ELR (cell line): ENCODE measurements at places on chromosomes 1 and 21.

- DNase-seq, result peak; percentile 33
Measured at GRCh38 chr1:93196591-93196990, 16.1 kb downstream of the CCDC18 start.

DNA sequence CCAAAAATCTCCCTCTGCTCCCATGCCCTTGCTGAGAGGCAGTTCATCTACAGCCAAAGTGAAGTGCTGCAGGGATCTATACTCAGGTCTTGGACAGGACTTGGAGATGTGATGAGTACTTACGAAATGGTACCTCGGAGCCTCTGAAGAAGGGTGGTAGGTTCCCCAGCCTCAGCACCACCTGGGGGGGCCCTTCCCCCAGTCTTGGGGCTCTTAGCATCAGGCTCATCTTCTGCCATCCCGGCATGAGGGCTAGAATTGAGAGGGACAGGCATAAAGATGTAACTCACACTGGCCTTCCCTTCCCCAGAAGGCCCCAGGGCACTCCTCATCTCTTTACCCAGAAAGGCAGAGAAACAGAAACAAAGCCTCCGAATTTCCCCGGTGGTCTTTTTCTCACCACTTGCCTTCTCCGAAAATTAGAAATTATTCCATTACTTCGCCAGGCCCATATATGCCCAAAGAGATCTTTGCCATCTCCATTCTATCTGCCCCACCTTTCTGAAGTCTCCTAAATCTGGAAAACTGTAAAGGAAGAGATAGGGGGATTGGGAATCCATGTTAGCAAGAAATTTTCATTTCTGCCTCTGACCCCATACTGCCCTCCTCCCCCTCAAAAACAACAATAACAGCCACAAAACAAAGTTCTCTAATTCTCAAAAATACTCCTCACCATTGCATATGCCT, 827 bp downstream of the RFX5 start:
- DNase-seq, result no peak

DNA sequence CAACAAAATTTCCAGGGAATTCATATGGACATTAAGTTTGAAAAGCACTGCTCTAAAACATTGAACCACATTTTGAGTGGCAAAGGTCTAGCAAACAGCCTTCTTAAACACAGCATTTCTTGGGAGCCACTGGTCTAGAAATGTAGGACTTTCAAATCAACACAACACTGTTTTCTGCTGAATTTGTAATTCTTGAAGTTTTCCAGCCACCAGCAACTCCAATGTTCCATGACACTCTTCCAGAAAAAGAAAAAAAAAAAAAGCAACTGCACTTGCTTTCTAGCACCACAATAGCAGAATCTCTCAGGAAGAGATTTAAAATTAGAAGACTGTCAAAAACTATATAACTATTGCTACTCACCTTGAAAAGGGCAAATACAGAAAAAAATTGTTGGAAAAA, 4.5 kb downstream of the SYDE2 start:
- DNase-seq, result no peak

GRCh38 chr1:109478806-109479205, 4.9 kb upstream of the ATXN7L2 start:
- DNase-seq, result no peak

DNA sequence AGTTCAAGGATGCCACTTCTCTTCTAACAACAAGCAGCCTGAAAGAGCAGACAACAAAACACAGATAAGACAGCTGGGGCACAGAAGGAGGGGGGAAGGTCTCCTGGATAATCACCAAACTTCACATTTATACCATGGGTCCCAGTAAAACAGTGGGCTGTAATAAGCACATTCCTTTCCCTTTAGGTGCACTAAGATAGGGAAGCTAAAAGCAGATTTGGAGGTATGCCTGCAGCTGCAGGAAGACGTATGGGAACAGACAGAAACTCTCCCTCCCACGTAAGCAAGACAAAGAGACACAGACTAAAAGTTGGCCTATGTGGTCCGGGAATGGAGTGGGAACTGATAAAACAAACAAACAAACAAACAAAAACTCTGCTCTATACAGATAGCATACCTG, 612.1 kb downstream of the MRPL39 start:
- no peak for DNase-seq

- no peak for DNase-seq
Measured at GRCh38 chr1:169048043-169048442, 58.4 kb upstream of the ATP1B1 start.

GRCh38 chr1:49728377-49728776, 295.4 kb downstream of the AGBL4 start:
- DNase-seq, result no peak

GRCh38 chr1:29593601-29594382, 357.5 kb downstream of the PTPRU start:
- peak; percentile 51 for DNase-seq

GRCh38 chr21:43866659-43867331, 1.8 kb downstream of the AGPAT3 start:
- DNase-seq, result peak; percentile 10

- peak; percentile 98 for DNase-seq
Measured at GRCh38 chr1:110003747-110004428, 19.3 kb downstream of the AHCYL1 start.

DNA sequence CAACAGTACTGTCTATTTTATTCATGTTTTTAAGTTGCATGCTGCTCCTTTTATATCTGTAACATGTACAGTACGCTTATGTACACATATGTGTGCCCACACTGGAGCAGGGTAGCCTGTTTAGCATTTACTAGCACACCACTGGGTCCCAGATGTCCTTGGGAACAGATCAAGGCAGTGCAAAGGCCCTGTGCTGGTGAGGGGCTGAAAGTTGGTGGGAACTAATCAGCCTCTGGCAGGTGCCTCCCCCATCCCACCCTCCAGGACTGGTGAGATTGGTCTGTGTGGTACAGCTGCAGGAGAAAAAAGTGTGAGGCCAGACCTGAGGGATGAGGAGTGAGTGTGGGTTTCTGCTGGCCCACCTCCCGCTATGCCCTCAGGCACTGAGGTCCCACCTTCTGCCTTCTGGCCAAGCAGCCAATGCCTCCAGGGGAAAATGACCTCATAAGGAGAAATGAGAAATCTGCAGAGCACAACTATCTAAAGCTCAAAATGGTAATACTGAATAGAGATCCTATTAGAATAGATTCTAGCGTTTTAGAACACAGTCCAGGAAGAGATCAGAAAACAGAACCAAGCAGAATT, 58.9 kb downstream of the POFUT2 start:
- DNase-seq, result peak; percentile 72

DNA sequence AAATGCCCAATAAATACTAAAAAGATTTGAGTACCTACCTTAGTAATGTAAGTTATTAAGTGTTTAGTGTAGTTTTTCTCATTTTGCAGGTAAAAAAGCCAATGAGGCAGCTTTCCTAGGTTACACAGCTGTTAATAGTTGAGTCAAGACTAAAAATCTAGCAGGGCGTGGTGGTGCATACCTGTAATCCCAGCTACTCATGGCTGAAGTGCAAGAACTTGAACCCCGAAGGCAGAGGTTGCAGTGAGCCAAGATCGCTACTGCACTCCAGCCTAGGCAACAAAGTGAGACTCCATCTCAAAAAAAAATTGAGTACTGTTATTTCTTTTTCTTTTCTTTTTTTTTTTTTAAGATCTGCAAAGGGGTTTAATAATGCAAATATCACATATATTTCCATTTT, 7.7 kb downstream of the YBX1 start:
- DNase-seq, result no peak

GRCh38 chr1:7646981-7647901, 123.9 kb upstream of the VAMP3 start:
- peak; percentile 55 for DNase-seq

GRCh38 chr1:184724843-184725242, 29.8 kb downstream of the EDEM3 start:
- no peak for DNase-seq

GRCh38 chr1:70768216-70768615, 279.4 kb downstream of the PTGER3 start:
- peak; percentile 41 for DNase-seq

GRCh38 chr1:94284476-94284875, 47.1 kb upstream of the ARHGAP29 start:
- peak; percentile 23 for DNase-seq

- DNase-seq, result no peak
Measured at GRCh38 chr1:31752258-31752657, 11.9 kb downstream of the ADGRB2 start.

DNA sequence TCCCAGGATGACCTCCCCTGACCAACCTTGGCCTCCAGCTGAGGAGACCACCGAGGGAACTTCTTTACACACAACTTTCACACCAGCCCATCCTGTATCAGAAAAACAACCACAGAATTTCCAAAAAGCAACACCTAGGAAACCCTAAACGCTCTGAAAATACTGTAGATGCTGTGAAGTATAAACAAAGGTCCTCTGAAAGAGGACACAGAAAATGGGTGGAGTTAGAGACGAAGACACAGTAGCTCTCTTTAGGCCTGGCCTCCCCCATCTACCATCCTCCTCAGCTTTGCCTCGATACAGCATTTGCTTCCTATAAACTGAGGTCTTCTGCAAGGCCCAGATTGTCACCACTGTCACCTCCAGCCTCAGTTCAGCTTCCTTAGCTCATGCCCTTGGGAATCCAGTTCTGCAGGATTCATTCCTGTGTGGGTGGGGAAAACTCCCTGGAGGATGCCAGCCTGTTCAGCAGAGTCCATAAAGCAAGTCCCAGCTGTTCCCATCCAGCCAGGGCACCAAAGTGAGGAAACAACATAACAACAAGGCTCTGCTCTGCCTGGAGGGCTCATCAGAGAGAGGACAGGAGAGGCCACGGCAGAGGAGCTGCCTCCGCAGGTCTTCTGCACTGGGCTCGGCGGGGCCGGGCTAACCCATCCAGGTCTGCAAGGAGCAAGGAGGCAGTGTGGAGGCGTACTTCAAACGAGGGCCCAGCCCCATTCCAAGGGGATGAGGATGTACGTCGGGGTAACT, 15.0 kb downstream of the PIK3C2B start:
- no peak for DNase-seq

DNA sequence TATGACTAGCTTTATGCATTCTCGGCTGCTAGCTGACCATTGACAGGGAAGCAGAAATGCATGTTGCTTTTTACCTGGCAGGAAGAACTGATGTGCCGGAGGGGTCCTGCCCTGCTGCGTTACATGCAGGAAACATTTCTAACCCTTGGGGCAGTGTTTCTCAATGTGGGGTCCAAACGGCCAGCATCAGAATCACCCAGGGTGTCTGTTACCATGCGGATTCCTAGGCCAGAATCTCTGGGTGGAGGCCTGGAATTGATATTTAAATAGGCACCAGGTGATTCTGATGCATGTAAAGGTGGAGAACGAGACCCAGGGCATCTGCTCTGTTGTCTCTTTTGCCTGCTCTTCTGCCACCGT, 182.7 kb downstream of the PCP4 start:
- no peak for DNase-seq

GRCh38 chr1:160400223-160400645, at the start of gene VANGL2:
Gene VANGL2, plus strand, starts transcription at chr1:160400564. Its CDS starts 15,274 bp downstream, at chr1:160415838.
- no peak for DNase-seq

DNA sequence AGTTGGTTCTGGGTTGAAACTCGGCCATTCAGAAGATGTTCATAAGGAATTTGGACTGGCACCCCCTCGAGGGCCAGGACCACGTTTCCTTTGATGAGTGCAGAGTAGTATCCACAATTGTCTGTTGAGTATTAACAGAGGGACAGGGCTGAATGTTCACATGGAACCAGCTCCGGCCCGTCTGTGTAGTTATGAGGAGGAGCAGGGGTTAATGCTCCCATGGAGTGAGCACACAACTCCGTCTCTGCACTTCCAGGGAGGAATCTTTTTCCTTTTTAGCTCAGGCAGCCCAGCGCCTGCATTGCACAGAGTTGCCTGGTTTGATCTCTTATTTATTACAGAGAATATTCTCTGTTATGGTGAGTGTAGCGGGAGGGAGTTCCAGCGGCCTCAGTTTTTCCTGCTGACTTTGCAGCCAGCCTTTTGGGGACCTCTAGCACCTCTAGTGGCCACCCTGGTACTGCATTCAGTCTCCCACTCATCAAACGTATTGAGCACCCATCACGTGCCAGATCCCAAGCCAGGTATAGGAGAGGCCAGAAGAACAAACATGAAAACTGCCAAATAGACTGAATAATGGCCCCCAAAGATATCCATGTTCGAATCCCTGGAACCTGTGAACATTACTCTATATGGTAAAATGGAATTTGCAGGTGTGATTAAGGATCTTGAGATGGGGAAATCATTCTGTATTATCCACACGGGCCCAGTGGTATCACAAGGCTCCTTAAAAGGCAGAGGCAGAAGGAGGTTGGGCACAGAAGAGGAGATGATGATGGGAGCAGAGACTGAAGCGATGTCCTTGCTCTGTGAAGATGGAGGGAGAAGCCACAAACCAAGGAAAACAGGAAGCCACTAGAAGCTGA, 167.7 kb upstream of the CSF3R start:
- DNase-seq, result peak; percentile 62

DNA sequence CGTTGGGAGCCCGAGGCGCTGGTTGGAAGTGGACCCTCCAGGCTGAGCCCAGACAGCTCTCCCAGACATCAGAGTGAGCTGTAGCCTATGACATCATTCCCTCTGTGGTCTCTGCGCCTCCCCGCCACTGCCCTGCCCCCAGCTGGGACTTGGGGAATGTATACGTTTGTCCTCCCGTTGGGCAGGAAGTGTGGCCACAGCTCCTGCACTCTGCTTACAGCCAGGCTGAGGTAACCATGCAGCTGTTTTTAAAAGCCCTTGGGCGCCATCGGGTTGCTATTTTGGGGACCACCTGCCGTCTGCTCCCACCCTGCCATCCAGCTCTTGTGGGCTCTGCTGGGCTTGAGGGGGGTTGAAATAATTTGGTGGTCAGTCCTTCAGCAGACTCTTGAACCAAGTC, 7.8 kb downstream of the VASH2 start:
- DNase-seq, result peak; percentile 41

GRCh38 chr1:29754573-29755375, 518.5 kb downstream of the PTPRU start:
- no peak for DNase-seq

DNA sequence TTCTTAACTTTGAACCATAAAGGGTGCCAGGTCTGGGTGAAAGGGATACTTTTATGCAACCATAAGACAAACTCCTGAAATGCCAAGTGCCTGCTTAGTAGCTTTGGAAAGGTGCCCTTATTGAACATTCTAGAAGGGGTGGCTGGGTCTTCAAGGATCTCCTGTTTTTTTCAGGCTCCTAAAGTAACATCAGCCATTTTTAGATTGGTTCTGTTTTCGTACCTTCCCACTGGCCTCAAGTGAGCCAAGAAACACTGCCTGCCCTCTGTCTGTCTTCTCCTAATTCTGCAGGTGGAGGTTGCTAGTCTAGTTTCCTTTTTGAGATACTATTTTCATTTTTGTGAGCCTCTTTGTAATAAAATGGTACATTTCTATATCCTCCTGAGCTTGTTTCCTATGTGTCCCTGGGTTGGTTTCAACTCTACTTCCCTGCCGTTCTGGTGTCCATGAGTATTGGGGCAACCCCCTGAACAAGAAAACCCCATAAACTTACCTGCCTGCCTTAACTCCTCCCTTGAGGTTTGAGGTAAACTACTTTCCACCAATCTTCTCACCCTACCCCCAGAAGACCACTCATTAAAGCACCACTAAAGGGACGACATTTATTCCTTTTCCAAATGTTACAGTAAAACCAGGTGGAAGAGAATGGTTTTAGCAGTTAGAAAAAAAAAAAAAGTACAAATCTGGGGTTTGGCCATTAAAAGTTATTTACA, 2.6 kb downstream of the MARCKSL1 start:
- no peak for DNase-seq

- no peak for DNase-seq
Measured at GRCh38 chr1:232995189-232995588, 44.8 kb downstream of the NTPCR start.
